Activated naive CD8-positive, alpha-beta T cell treated with anti-CD3 and anti-CD28 coated beads for 36 hours (primary cell): ENCODE measurements at places on chromosomes 2 and 18. TPM values are rescaled to one million over a fixed set of nuclear protein-coding genes. Genes with fewer than 3 reads are reported as not detected.

- no peak for DNase-seq
- no peak overlapping the region for H3K4me3 ChIP-seq
- H3K4me1 ChIP-seq = peaks cover 23% of the 10 kb centered on the region
Observed at GRCh38 chr2:54015798-54016699, 45.3 kb upstream of the PSME4 start.

GRCh38 chr18:77133051-77133834 lies 660 bp upstream of the MBP start:
- peaks cover 26% of the 10 kb centered on the region for H3K36me3 ChIP-seq
- no peaks in the 10 kb centered on the region for H3K27me3 ChIP-seq
- H3K4me1 ChIP-seq = peaks cover 36% of the 10 kb centered on the region
- no peak for DNase-seq
- H3K27ac ChIP-seq = peak overlapping the region; percentile 48

GRCh38 chr2:193349642-193350041 lies 1154.9 kb upstream of the TMEFF2 start:
- DNase-seq = no peak
- no peaks in the 10 kb centered on the region for H3K36me3 ChIP-seq
- H3K27me3 ChIP-seq = no peaks in the 10 kb centered on the region
- peak overlapping the region; percentile 35 for H3K27ac ChIP-seq

- no peak for DNase-seq
- H3K4me3 ChIP-seq = no peak overlapping the region
- H3K36me3 ChIP-seq = peaks cover 12% of the 10 kb centered on the region
- H3K27me3 ChIP-seq = no peaks in the 10 kb centered on the region
Observed at GRCh38 chr2:189350540-189351209, 90.6 kb upstream of the WDR75 start.

GRCh38 chr18:50830544-50830943 lies 10.7 kb upstream of the MRO start:
- DNase-seq = no peak
- no peaks in the 10 kb centered on the region for H3K27me3 ChIP-seq
- no peaks in the 10 kb centered on the region for H3K4me1 ChIP-seq
- H3K27ac ChIP-seq = no peak overlapping the region

The CABYR gene
- 1.9 TPM for total RNA-seq

GRCh38 chr2:173451941-173452340 lies 97.3 kb downstream of the CDCA7 start:
- H3K4me1 ChIP-seq = peaks cover 6% of the 10 kb centered on the region
- H3K27ac ChIP-seq = no peak overlapping the region
- no peak for DNase-seq
- no peaks in the 10 kb centered on the region for H3K36me3 ChIP-seq
- peaks cover 8% of the 10 kb centered on the region for H3K27me3 ChIP-seq
